ENCODE measurements at places on chromosomes 13 and 19.

DNA sequence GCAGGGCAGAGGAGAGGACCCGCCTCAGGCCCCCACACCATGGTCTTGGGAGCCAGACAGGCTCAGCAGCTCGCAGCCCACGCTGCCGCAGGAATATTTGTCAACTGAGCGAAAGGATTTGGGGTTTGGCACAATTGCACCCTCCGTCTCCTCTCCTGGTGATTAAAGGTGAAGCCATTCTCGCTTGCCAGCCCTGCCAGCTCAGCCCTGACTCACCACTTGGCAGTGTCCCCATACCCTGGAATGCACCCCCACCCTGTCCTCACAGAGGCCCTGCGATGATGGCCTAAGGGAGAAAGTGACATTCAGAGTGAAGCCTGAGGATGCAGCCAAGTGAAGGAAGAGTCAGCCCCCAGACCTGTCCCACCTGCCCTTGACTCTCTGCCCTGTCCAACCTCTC, 18.8 kb downstream of the CYTH2 start:
- DNase-seq: no peak

GRCh38 chr19:40466219-40466984, 399 bp upstream of the SPTBN4 start:
- no peak for DNase-seq

- peak; percentile 85 for DNase-seq
Measured at GRCh38 chr19:55086730-55087541, 11.3 kb downstream of the EPS8L1 start.

DNA sequence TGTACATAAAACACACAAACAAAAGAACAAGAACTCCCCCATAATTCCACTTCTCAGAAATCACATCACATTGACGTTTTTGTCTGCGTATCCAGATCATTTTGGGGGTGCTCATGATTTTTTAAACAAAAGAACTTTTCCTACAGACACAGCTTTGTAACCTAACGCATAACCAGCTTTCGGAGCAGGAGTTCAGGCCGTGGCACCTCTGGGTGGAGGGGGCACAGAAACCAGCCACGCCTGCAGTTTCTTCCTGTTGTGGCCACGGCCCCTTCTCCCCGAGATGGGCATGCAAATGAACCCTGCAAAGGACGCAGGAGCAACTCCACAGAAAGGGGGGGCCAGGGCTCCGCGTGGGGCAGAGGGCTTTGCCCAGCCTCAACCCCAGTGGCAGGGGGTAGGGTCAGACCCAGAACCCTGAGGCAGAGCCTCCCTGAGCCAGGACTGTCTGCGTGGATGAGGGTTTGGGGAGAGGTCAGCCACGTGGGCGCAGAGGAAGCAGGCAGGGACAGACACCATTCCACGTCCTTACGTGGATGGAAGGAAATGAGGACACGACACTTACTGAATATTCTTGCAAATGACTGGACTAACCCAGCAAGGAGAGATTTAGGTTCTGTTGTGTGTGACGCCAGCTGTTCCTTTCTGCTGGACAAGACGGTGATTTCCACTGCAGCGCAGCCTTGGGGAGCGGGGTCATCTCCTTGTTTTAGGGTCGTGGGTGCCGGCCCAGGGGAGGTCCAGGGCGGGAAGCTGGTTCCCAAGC, 64.4 kb downstream of the RASA3 start:
- no peak for DNase-seq

GRCh38 chr13:109684084-109684823, 102.1 kb downstream of the IRS2 start:
- DNase-seq: no peak

DNA sequence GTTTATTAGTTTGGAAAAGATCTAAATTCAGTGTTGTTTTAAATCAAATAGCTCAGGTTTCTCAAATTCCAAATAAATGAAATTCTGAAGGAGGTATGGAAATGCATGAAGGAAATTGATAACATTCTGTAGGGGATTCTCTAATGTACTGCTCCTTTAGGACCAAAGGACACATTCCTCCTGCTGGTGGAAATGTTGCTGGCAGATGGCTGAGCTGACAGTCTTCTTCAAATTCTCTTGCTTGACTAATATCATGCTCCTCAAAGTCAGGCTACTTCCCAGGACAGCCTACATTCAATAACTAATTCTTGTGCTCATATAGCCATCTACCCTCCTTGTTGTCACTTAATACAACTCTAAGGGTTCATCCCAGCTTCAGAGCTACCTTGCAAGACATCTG, 1118.5 kb downstream of the PCDH9 start:
- no peak for DNase-seq

DNA sequence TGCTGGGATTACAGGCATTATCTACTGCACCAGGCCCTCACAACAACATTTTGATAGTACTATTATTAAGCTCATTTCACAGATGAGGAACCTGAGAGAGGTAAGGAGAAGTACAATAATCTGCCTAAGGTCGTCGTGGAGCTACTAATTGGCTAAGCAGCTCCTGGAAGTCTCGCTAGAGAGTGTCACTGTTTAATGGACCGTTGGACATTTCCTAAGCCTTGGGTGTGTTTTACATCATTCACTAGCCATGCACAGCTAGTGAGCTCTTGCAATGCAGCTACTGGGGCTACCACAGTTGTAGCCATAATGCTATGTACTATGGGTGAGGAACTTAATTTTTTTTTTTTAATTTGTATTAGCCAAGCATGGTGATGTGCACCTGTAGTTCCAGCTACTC, 34.0 kb upstream of the OR1M1 start:
- DNase-seq: no peak

DNA sequence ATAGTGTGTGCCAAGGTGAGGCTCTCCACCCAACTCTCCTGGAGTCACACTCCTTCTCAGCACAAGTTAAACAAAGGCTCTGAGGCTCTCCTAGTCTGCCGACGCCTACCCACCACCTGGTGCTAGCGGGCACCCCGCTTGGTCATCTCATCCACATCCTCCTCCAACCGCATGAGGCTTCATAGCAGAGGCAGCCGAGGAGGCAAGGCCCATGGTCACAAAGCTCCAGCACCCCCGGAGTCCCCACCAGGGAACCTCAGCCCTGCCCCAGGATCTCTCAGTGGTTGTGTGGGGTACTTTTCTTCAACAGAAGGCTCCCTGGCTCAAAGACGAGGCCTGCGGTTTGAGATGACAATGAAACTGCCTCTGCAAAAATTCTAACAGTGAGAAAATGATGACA, 43.0 kb downstream of the STK24 start:
- no peak for DNase-seq

GRCh38 chr13:35818633-35819067, 312.5 kb downstream of the DCLK1 start:
- no peak for DNase-seq

DNA sequence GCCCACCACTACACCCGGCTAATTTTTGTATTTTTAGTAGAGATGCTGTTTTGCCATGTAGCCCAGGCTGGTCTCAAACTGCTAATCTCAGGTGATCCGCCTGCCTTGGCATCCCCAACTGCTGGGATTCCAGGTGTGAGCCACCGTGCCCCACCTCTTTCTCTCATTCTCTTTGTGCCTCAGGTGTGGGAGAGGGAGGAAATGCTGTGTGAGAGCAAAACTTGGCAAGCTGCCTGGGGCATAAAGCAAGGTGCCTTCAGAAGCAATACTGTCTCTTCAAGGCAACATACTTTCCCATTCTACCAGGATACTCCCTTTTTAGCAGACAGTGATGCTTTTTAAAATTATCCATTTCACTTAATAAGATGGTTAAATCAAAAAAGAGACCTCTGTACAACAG, 53.2 kb upstream of the RFC3 start:
- DNase-seq: no peak

GRCh38 chr13:51015973-51016372, 95.1 kb downstream of the C13orf42 start:
- no peak for DNase-seq

- peak; percentile 47 for DNase-seq
Measured at GRCh38 chr13:113951246-113951999, 22.5 kb downstream of the C13orf46 start.

DNA sequence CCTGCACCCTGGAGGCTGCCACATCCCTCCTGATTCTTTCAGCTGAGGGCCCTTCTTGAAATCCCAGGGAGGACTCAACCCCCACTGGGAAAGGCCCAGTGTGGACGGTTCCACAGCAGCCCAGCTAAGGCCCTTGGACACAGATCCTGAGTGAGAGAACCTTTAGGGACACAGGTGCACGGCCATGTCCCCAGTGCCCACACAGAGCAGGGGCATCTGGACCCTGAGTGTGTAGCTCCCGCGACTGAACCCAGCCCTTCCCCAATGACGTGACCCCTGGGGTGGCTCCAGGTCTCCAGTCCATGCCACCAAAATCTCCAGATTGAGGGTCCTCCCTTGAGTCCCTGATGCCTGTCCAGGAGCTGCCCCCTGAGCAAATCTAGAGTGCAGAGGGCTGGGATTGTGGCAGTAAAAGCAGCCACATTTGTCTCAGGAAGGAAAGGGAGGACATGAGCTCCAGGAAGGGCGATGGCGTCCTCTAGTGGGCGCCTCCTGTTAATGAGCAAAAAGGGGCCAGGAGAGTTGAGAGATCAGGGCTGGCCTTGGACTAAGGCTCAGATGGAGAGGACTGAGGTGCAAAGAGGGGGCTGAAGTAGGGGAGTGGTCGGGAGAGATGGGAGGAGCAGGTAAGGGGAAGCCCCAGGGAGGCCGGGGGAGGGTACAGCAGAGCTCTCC, 6.9 kb upstream of the CEACAM5 start:
- DNase-seq: no peak
